Spleen (tissue), 13 donors: ENCODE measurements at places on chromosomes 1 and 21. TPM values are rescaled to one million over a fixed set of nuclear protein-coding genes. Genes with fewer than 3 reads are reported as not detected.

The PYHIN1 gene
- total RNA-seq: 17.3 TPM

The GLMP gene
- 44.2 TPM for total RNA-seq

DNA sequence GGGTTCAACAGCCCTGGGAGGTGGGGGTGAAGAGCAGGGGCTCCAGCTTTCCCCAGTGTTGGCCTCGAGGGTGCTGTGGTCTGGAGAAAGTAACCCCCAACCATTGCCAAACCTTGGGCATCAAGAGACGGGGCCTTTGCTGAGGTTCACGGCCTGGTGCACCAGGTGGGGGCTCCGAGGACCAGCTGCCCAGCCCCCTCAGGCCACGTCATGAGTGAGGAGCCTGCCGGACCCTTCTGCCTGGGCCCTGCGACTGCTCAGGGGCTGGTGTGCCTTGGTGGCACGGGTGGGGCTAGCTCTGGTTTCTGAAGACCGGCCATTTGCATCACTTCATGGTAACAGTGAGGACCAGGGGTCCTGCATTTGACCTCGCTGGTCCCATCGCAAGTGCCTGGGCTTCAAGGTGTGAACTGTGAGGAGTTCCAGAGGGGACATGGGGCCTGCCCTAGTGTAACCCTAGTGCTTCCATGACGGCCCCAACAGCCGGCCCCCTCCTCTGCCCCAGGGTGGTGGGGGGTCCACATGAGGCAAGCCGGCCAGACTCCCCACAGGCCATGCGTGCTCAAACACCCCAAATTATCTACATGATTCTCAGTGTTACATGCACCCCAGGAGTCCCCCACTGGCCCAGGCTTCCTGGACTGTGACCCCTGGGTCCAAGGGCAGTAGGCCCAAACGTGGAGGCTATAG is 13.5 kb downstream of the MORN1 start:
- DNase-seq: peak; percentile 56

GRCh38 chr1:13544221-13544556 is 30.4 kb upstream of the LRRC38 start:
- DNase-seq: no peak

DNA sequence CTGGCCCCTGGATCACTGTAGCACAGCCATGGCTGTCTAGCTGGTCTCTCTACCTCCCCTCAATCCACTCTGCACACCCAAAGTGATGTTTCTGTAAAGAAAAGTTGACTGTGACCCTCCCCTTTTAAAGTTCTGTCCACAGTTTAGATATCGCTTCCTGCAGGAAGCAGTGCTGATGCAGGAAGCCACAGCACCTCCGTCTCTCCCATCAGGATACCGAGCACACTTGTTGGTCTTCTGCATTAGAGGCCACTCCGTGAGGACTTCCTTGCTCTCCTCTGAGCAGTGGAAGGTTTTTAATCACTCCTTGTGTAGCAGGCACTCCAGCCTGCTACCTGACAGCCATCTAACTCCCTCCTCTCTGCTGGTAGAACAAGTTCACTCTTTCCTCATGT is 69.5 kb downstream of the GADD45A start:
- no peak for DNase-seq

DNA sequence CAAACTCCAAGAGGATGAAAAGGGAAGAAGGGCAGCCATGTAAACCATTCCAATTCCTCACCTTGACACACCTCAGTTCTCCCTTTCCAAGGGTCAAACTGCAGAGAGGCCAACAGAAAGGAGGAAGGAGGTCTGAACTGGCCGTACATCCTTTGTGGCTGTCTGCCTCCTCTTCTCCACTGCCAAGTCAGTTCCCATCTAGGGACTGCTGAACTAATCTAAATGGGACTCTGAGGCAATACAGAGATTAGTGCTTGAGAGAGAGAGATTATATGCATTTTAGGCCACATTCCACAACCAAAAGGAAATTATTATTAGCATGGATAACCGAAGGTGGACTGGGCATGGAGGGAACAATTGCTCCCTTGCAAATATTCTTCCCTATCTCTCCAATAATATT is 2.7 kb downstream of the ARHGEF11 start:
- no peak for DNase-seq
